ENCODE measurements at places on chromosomes 7 and 10. TPM values are rescaled to one million over a fixed set of nuclear protein-coding genes. Genes with fewer than 3 reads are reported as not detected.

Gene HTR7
- total RNA-seq, result 0.14 TPM

Gene TEX47
- total RNA-seq, result not detected

DNA sequence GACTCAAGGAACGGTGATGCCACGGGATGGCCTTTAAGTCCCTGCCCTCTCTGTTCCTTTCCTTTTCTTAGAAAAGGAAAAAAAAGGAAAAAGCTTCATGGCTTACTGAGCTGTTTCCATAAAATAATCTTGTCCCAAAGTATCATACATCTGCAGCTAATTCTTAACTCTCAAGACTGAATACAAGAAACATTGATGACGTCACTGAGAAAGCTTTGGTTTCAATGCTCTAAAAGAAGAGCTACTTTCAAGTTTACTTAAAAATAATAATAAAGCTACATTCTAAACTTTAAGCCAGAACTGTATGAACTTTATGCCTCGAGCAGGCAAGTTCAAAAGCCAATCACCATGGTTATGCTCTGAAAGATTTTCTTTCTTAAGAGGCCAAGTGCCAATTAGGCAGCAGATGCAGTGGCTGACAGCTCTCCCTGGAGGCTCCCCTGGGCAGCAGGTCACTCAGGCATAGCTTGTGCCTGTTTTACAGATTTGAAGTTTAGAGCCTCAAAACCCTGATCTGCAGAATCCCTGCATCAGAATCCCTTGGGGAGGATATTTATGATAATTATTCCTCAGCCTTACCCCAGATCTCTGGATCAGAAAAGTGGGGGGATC lies 165.0 kb downstream of the CHN2 start:
- DNase-seq, result no peak
- no peaks in the 10 kb centered on the region for H3K36me3 ChIP-seq
- H3K4me3 ChIP-seq, result no peak overlapping the region
- H3K4me1 ChIP-seq, result no peaks in the 10 kb centered on the region
- peaks cover 3% of the 10 kb centered on the region for H3K27me3 ChIP-seq
- no peak overlapping the region for H3K27ac ChIP-seq

Gene AFAP1L2
- total RNA-seq, result 3.8 TPM

GRCh38 chr10:111344804-111345203 lies 268.0 kb downstream of the ADRA2A start:
- DNase-seq, result no peak
- H3K4me3 ChIP-seq, result no peak overlapping the region
- peaks cover 3% of the 10 kb centered on the region for H3K27me3 ChIP-seq
- H3K27ac ChIP-seq, result no peak overlapping the region

Gene ZNF804B
- total RNA-seq, result not detected
